ENCODE measurements at places on chromosomes 5 and 9.

DNA sequence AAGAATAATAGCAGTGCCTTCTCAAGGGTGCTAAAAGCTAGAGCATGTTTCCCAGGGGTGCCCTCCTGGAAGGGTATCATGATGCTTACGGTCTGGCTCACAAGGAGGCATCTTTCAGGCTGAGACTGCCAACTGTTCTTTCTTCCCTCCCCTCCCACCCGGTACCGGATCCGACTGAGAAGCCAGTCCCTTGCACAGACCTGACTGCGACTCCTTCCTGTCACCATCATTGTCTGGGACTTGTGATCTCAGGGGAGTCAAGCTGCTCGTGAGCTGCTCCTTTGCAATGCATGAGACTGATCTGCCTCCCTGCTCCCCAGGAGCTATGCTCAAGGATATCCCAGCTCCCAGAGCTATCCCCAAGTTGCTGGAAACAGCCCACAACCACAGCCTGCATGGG lies 170.8 kb downstream of the GADD45G start:
- DNase-seq: no peak

GRCh38 chr9:4349816-4350418 lies 50.0 kb upstream of the GLIS3 start:
- DNase-seq: no peak

- no peak for DNase-seq
These were observed 74.5 kb downstream of the COL5A1 start for GRCh38 chr9:134716067-134716466.

GRCh38 chr5:63768221-63768620 lies 194.0 kb downstream of the HTR1A start:
- no peak for DNase-seq

GRCh38 chr9:2039294-2040180 lies 24.4 kb downstream of the SMARCA2 start:
- no peak for DNase-seq

DNA sequence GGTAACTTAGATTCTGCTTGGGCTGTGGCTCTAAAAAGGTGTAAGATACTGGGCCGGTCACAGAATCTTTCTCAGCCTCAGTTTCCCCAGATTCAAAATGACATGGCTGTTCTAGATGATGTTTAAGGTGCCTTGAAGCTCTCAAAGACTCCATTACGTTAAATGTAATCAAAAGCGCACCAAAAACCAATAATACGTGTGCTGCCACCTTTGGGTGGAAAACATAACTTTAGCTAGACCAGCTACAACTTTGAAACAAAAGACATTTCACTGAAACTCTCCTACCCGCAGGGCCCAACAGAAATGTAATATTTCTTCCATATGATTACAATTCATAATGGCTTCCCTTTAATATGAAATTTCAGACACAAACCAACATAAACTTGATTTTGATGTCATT lies 35.0 kb upstream of the PCSK5 start:
- DNase-seq: peak; percentile 19

GRCh38 chr9:114090798-114091197 lies 8.3 kb downstream of the KIF12 start:
- DNase-seq: no peak

DNA sequence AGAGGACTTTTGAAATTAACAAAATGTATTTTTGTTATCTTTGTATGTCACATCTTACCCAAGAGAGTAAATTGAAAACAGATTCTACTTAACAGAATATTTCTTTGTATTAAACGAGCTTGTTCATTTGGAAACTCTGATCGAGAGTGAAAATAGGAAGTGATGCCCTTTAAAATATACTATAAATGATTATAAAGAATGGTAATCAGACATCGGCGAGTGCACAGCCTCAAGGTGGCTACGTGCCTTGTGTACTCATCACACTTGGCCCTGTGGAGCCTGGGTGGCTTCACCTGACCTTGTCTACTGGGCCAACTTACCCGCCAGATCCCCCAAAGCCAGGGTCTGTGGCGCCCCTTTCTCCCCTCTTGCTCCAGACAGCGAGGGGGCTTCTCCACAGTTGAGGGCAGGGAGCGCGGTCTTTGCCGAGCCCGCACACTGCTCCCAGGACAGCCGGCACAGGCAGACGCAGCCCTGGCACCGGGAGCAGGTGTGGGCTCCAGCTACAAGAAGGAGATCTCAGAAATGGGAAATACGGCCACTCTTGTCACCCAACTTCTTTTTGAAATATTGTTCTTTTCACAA lies 243.2 kb downstream of the CEMIP2 start:
- DNase-seq: no peak

DNA sequence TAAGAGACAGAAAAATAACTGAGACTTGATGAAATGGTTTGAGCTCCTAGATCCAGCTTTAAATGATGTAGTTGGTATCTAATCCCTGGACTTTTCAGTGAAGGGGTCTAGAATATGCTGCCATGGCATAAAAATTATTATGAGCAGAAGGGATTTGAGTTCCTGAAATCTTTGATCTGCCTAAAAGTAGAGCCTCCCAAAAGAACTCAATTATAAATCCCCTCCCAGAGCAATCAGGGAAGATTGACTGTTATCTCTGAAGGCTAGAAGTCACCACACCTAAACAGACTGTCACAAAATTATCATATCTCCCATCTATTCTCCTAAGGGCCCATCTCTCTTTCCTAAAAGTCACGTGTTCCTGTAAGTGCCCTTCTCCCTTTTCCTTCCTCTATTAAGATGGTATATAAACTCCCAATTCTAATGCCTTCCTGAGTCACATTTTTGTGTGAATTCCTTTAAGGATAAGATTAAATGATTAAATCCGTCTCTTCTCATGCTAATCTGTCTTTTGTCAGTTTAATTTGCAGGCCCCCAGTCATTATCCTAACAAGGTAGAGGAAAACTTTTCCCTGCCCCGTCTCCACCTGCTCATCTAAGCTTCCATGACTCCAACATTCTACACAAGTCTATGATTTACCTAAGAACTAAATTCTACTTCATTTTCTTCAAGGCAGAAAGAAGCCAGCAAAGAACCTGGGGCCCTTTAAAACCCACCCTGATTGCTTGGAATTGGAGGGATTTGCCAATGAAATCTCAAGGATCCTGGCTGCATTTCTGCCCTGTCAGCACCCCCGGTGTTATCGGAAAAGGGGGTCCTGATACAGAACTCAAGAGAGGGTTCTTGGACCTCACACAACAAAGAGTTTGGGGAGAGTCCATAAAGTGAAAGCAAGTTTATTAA lies 47.1 kb upstream of the PWWP2A start:
- DNase-seq: peak; percentile 18

DNA sequence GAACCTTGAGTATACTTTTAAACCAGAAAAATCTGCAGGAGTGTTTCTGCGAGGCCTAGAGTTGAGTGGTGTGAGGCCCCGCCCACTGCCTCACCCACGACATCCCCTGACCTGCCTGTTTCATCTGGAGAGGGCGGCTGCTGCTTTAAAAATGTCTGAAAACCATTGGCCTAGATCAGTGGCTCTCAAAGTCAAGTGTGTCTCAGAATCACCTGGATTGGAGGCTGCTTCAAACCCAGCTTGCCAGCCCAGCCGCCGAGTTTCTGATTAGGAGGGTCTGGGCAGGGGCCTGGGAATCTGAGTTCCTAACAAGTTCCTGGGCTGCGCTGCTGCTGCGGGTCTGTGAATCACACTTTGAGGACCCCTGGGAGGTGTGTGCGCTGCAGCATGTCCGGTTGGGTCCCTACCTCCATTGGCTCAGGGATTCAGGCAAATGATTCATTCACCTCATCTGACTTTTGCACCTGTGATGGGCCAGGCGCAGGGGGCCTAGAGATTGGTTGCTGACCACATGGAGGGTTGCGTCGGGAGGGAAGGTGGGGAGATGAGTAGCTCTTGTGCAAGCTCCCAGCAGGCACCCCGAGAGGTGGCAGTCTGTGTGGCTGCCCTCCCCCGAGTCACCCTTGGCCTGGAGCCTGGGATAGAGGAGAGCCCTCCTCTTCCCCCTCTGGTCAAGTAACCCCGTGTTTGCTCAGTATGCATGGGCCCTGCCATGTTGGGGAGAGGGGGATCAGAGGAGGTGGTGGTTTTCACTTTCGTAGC lies 27.6 kb upstream of the HMCN2 start:
- no peak for DNase-seq

- no peak for DNase-seq
These were observed 18.9 kb upstream of the IQGAP2 start for GRCh38 chr5:76384189-76384588.

- DNase-seq: no peak
These were observed 23.7 kb downstream of the MAN2A1 start for GRCh38 chr5:109713453-109713852.

GRCh38 chr9:75001719-75002421 lies 26.2 kb downstream of the CARNMT1 start:
- peak; percentile 51 for DNase-seq

- no peak for DNase-seq
These were observed 79.5 kb upstream of the IL12B start for GRCh38 chr5:159409801-159410200.

DNA sequence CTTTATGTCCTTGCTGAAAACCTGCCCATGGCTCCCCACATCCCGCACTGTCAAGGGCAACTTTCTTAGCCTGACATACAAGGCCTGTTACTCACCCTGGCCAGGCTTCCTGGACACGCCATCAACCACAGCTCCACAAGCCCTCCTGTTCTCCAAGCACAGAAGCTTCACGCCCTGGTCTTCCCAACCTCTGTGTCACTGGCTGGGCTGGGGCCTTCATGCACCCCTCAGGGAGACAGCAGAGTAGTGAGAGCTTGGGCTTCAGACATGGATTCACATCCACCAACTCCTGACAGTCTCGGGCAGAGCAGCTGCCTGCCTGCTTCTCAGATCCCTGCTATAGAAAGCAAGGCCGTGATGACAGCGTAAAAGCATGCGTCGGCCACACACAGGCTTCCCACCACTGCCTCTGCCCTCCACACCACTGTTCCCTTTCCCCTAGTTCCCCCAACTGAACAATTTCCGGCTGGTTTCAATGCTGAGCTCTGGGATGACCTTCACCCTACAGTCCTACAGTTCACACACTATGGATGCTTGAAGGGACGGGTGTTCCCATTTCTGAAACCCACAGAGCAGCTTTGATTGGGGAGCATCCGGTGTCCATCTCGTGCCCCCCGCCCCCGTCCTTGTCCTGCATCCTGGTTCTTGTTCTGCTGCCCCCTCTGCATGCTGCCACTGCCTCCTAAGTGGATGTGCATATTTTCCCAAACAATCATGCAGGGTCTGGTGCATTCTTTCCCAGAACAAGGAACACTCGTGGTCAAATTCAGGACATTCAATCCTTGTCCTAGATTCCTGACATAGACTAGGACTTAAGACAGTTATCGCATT lies 33.4 kb upstream of the ADAMTS2 start:
- DNase-seq: no peak

DNA sequence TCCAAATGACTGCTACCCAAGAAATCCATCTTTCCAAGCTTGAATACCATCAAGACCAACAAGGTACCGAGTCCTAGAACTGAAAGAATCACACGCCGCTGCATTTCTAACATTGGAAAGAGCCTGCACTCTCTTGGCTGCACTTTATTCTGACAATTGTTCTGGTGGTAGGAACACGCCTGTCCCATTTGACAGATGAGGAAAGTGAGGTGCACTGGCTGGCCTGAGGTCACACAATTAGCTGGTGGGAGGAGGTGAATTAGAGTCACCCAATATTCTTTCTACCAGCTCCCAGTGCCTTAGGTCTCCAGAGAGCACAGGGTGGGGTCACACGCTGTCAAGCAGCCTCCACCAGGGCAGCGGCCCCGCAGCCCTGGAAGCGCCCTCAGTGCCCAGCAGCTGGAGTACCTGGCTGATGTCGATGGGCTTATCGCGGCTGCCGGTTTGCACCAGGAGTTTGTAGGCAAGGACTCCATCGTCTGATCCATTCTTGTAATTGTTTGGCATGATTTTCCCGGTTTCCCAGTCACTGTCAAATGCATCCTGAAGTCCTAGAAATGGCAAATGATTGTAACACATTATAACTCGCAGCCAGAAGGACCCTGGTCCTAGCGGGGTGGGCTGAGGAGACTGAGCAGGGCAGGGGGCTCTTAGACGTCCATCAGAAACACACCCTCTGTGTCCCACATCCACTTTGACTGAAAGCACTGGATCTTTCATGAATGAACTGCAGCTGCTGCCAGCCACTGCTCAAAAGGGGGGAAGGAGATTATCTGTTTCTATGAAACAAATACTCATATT lies 55.1 kb downstream of the PTCH1 start:
- DNase-seq: no peak

GRCh38 chr5:126628102-126628501 lies 27.4 kb downstream of the PHAX start:
- peak; percentile 16 for DNase-seq

DNA sequence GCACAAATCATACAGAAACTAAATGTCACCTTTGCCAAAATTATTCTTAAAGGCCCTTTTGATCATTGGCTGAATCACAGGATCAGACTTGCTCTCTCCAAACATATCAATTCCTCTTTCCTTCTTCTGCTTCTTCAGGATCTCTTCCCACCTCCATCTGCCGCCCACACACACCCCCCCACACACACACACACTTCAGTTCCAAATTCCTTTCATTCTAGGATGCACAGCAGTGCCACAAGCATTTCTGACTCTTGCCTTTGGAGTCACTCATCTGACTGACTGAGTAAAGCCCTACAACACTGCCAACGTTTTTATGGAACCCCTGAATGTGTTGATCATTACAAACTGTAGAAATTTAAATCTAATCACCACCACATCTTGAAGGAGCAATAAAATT lies 22.9 kb downstream of the DNAH5 start:
- peak; percentile 17 for DNase-seq
